ENCODE measurements at places on chromosomes 6 and 20. TPM values are rescaled to one million over a fixed set of nuclear protein-coding genes. Genes with fewer than 3 reads are reported as not detected.

- no peak for DNase-seq
Measured at GRCh38 chr6:5034736-5035135, 30.9 kb upstream of the RPP40 start.

DNA sequence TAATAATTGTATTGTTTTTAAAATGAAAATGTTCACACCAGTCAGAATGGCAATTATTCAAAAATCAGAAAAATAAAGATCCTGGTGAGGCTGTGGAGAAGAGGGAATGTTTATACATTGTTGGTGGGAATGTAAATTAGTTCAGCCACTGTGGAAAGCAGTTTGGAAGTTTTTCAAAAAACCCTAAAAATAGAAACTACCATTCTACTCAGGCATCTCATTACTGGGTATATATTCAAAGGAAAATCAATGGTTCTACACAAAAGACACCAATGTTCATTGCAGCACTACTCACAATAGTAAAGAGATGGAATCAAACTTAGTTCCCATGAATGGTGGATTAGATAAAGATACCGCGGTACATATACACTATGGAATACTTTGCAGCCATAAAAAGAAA is 461.5 kb upstream of the ADGRB3 start:
- no peak for DNase-seq

DNA sequence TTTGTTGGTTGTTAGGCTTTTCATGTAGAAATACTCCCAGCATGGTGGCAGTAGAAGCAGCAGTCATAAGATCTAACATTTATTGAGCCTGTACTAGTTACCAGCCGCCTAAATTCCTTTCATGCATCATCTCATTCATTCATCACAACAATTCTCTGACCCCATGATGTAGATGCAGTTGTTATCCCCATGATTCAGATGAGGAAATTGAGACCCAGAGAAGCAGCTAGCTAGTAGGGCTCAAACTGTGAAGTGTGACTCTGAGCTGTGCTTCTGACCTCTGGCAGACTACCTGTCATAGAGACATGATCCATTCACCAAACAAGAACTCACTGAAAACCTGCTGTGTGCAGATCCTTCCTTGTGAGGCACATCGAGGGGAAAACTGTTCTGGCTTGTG is 16.9 kb downstream of the RREB1 start:
- no peak for DNase-seq

- no peak for DNase-seq
Measured at GRCh38 chr6:82017288-82017687, 230.3 kb downstream of the IBTK start.

Gene RSPO3
- 26.7 TPM for polyA plus RNA-seq

- DNase-seq, result no peak
Measured at GRCh38 chr6:105170059-105170458, 9.8 kb downstream of the POPDC3 start.

DNA sequence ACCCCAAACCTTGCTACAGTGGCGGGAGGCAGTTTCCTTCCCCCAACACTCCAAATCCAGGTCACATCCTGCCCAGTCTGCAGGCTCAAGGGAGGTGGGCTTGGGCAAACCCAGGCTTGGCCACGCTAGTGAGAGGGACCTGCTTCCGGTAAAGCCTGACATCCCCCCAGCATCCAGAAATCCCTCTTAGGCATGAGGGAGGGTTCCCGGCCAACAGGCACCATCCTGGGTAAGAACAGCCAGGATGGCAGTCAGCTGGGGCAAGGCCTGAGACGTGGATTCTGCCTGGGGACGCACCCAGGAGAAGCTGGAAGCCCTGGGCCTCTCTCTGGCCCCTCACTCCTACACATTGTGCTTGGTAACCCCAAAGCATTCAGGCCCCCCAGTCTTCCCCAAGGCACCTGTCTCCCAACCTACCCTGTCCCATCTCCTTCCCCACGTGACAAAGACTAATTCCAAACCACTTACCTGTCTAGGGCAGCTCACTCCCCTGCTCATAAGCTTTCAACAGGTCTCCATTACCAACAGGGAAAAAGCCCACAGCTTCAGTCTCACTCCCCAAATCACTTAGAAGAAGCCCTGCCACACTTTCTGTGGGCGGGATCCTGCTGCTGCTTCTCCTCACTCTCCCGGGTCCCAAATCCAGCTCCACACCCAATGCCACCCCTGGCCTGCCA is 2.1 kb downstream of the C20orf144 start:
- DNase-seq, result no peak

Gene DACT2
- 19.3 TPM for polyA plus RNA-seq

Gene HLA-DQB1
- 8.4 TPM for polyA plus RNA-seq

- DNase-seq, result no peak
Measured at GRCh38 chr6:128240024-128240428, 280.4 kb downstream of the PTPRK start.

DNA sequence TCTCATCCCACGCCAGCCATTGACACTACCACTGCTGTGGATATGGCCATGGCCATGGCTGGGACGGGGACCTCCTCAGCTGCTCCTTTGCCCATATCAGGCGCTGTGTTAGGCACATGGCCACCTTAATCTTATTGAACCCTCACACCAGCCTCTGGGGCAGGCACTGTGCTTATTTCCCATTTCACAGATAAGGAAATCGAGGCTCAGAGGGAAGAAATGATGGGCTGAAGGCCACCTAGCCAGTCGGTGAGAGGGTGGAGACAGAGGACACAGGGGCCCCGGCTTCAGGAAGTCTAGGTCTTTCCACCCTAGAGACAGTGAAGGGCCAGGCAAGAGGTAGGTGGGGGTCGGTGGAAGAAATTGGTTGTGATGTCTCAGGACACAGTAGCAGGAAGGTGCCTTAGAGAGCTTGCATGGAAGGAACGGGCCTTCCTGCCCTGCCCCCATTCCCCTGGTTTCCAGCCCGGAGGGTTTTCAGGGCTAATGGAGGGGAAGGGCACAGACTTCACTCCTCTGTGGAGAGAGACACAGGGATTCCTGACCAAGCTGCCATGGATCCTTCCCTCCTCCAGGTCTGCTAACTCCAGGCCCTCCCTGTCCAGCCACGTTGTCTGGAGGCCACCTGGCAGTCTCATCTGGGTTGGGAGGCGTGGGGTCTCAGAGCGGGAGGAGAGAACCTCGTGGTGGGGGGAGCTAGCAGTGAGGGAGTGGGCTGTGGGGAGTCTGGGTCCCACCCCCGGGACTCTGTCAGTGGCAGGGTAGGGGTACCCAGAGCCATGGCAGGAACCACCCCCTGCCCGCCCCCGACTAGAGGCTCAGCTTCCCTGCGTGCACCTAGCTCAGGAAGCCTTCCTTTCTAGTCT is 120.4 kb downstream of the VEGFA start:
- no peak for DNase-seq

DNA sequence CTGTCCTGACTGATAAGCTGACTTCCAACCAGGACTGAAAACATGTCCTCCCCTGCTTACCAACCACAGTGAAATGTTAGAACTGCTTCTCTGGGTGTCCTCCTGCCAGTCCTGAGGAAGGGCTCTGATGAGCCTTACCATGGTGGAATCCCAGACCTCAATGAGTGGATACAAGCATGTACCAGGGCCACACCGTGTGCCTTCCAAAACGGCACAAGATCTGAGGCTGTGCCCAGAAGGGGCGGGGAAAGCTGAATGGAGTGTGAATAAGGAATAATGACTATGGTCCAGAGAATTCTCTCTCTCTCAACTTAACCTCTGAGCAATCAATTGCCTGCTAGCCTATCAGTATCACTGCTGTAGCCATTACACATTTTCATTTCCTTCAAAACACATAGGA is 51.7 kb downstream of the PDE10A start:
- no peak for DNase-seq

Gene GDAP1L1
- 0.53 TPM for polyA plus RNA-seq

Gene SLC17A1
- 33.9 TPM for polyA plus RNA-seq

Gene GPRC6A
- polyA plus RNA-seq, result 0.18 TPM

Gene JPH2
- 1.4 TPM for polyA plus RNA-seq

Measured in left kidney (tissue), 8 donors.